ENCODE measurements at places on chromosomes 7 and 10.

- no peak for DNase-seq
These were observed 161.5 kb downstream of the CREB5 start for GRCh38 chr7:28573651-28574301.

DNA sequence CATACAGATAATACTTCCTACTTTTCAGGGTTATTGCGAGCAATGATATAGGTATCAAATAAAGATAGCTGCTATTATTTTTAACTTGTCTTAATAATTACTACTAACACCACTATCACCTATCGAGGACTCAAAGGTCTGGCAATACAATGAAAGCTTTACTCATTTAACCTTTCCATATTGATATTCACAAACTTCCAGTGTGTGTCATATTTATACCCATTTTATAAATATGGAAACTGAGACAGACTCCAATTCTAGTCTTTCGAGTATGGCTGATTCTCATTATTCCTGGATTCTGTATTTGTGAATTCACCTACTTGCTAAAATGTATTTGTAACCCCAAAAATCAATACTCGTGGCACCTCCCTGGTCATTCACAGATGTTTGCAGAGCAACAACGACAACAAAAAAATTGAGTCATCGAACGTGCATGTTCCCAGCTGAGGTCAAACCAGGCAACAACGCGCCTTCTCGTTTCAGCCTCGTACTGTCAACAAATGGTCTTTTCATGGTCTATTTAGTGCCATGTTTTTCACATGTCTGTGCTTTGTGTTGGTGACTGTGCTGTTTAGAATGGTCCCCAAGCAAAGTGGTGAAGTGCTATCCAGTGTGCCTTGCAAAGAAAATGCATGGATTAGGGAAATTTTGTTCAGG is 51.7 kb downstream of the SMURF1 start:
- no peak for DNase-seq

DNA sequence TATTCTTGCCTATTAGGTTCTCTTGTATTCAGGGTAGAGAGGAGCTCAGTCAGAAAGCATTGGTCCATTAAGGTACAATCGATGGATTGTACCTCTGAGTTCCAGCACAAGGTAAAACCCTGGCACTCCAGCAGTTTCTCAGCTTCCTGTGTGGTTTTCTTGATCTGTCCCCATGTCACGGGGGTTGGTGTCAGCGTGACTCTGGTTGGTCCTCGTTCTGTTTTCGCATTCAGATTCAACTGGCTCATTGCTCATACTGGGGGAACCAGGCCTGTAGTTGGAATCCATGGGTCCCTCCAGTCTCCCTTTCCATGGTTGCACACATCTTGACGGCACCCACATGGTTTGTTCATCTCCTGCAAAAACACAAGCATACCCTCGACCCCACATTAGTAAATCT is 32.7 kb upstream of the RASGEF1A start:
- no peak for DNase-seq

DNA sequence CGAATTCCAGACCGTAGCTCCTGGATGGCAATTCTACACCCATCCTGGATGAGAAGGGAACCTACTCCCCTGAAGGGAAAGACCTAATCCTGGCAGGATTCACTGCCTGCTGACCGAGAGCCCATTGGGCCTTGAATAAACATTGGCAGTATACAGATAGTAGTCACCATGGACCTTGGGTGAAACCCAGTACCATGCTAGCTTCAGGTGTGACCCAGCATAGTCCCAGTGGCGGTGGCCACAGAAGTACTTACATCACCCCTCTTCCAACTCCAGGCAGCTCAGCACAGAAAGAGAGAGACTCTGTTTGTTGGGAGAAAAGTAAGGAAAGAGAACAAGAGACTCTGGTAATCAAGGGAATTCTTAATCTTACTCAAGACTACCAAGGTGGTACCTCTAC is 97.2 kb upstream of the SLC13A1 start:
- no peak for DNase-seq

- peak; percentile 16 for DNase-seq
These were observed 12.2 kb downstream of the UBE3C start for GRCh38 chr7:157150882-157151281.

All from heart left ventricle (tissue), 16 donors.